ENCODE measurements at places on chromosomes 4 and X.
A peak's percentile ranks its signal among the peaks of the same experiment; 100 is the strongest.

- DNase-seq, result no peak
Observed at GRCh38 chr4:115058533-115058932, 54.9 kb downstream of the NDST4 start.

DNA sequence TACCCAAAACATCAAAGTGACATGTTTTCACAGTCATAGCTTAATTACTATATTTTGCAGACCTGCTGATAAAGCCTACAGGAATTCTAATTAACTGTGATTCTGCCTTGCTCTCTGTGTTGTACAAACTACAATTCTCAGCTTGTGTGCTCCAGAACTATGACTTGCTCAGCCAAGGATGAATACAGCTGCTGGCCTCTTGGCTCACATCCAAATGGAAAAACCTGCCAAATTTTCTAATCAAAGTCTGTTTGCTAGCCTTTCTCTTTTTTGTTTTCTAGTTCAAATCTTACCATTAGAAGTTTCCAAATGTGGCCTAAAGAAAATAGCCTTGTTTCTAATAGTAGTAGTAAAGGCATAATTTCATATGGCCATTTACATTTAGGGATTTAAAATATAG lies 1176.8 kb downstream of the FAM133A start:
- DNase-seq, result no peak

DNA sequence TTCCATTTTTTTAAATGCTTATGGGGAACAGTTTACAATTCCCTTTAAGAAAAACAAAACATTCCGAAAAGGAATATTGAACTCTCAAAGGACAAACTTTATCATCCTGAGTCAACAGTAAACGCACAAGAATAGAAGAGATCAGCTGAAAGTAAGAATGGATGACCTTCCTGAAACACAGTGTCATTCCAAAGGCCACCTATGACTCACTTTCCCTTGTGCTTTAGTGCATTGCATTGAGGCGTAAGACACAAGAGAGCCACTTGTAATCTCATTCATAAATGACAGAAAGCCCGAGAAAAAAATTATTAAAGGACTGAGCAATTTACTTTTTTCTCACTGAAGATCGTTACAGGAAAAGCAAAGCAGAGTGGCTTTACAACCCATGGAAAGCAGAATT lies 1062.4 kb upstream of the DIAPH2 start:
- DNase-seq, result no peak

- no peak for DNase-seq
Observed at GRCh38 chr4:147513952-147514351, 33.1 kb downstream of the EDNRA start.

DNA sequence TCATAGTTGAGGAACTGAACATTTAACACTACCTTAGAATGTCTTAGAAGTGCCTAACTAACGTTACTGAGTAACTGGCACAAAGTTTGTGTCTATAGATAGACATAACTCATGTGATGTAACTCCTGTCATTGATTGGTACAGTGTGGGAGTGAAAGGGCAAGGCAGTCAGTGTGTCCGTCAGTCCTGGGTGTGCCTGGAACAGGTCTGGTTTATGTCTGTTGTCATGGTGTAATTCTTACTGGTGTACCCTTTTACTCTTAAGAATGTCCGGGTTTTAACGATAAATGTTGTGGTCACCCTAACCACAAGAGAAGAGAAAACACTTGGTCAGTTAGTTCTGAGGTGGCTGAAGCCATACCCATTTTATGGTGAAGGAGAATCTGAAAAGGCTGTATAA lies 93.1 kb upstream of the ESX1 start:
- no peak for DNase-seq

GRCh38 chrX:40176351-40177116 lies 78.8 kb upstream of the BCOR start:
- DNase-seq, result peak; percentile 24

DNA sequence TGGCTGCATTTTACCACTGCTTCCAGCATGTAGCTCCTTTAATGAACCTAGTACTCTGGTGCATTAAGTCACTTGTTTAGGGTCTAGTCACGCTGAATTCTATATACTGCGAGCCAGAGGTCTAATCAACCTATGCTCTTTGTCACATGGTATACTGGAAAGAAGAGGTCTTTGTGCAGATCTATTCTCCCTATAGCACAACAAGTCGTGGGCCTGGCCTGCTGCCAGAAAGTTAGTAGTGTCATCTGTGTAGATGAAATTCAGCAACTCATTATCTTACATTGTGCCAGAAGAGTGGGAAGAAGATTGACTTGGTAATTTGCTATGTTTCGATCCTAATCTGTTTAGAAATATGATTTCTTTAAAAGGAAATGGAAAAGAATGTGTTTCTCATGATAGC lies 80.8 kb downstream of the AWAT2 start:
- no peak for DNase-seq

All from ELF-1 (cell line).